Activated CD4-positive, alpha-beta T cell treated with anti-CD3 and anti-CD28 coated beads, Interleukin-2, amount 10 ng/mL, durations not matched to agents 7 days and 5 days (primary cell): ENCODE measurements at places on chromosomes 2 and 18. TPM values are rescaled to one million over a fixed set of nuclear protein-coding genes. Genes with fewer than 3 reads are reported as not detected.

Gene TRIM43
- not detected for total RNA-seq

Gene ALLC
- not detected for total RNA-seq

Gene TGFA
- 0.07 TPM for total RNA-seq

Gene POTEE
- total RNA-seq: 0.69 TPM

Gene NAT8
- total RNA-seq: not detected

Gene NGEF
- total RNA-seq: not detected

Gene FAM237A
- total RNA-seq: not detected

Gene AP1S3
- total RNA-seq: 7.5 TPM

Gene GREB1
- total RNA-seq: 0.29 TPM

Gene ADRA2B
- total RNA-seq: 0.06 TPM

Gene CXCR1
- total RNA-seq: 0.99 TPM

Gene ACVR1C
- total RNA-seq: 2.2 TPM

Gene IL36RN
- not detected for total RNA-seq

Gene RSAD2
- 101 TPM for total RNA-seq

Gene POTEJ
- not detected for total RNA-seq

Gene ALKAL2
- total RNA-seq: not detected

Gene RGPD4
- not detected for total RNA-seq

Gene POMC
- 5.0 TPM for total RNA-seq

Gene SCYGR6
- not detected for total RNA-seq

Gene SRD5A2
- not detected for total RNA-seq
